Right atrium auricular region (tissue), 2 donors: ENCODE measurements at places on chromosomes 7 and 10.

GRCh38 chr10:100103581-100103980 lies 21.9 kb upstream of the CPN1 start:
- no peak for DNase-seq

DNA sequence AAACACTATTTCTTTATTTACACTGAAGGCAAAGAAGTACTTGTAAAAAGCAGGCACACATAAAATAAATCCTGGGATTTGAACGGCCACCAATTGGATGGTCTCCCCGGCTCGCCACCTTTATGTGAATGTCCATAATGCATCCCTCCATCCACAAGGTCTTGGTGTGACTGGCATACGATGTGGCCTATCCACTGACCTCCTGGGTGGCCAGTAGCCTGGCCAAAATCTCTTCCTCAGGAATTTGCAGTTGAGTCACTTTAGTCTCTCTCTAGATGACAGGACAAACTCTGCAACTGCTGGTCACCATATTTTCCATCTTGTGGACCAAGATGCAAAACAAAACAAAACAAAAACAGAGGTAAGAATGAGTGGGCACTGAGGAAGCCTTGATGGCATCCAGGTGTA lies 39.1 kb downstream of the CDK1 start:
- no peak for DNase-seq

- DNase-seq: no peak
These were observed 46.7 kb downstream of the TMEM270 start for GRCh38 chr7:73907554-73908122.

- peak; percentile 73 for DNase-seq
These were observed 1.1 kb downstream of the FKBP9 start for GRCh38 chr7:32958046-32959025.

DNA sequence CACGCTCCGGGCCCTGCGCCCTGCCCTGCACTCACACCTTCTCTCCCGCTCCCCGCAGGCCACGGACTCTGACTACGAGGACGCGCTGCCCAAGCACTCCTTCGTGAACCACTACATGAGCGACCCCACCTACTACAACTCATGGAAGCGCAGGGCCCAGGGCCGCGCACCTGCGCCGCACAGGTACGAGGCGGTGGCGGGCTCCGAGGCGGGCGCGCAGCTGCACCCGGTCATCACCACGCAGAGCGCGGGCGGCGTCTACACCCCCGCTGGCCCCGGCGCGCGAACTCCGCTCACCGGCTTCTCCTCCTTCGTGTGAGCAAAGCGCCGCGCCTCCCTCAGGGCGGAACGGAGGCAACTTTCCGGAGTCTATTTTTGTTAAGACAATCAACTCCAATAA lies 417.0 kb upstream of the FOXK1 start:
- DNase-seq: peak; percentile 28
